ENCODE measurements at places on chromosomes 5 and 9. TPM values are rescaled to one million over a fixed set of nuclear protein-coding genes. Genes with fewer than 3 reads are reported as not detected.

Gene GABRA1
- not detected for polyA plus RNA-seq

Gene DIRAS2
- not detected for polyA plus RNA-seq

Gene TRIM32
- 31.5 TPM for polyA plus RNA-seq

Gene DND1
- polyA plus RNA-seq = 0.21 TPM

Gene GRM6
- polyA plus RNA-seq = not detected

All from BJ (cell line).